Activated CD4-positive, alpha-beta T cell treated with anti-CD3 and anti-CD28 coated beads for 48 hours (primary cell): ENCODE measurements at places on chromosomes 6 and 20.

GRCh38 chr20:39581034-39581433, 618.9 kb downstream of the DHX35 start:
- no peak for DNase-seq

DNA sequence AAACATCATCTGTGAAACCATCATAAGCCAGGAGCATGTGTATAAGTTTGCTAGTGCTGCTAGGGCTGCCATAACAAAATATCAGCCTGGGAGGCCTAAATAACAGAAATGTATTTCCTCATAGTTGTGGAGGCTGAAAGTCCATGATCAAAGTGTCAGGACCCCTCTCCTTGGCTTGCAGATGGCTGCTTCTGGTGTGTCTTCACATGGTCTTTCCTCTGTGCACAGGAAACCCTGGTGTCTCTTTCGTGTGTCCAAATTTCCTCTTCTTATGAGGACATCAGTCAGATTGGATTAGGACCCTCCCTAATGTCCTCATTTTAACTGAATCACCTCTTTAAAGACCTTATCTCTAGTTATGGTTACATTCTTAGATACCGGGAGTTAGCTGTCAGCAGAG, 6.2 kb upstream of the CITED2 start:
- no peak for DNase-seq

- DNase-seq: no peak
These were observed 77.6 kb downstream of the TBC1D7 start for GRCh38 chr6:13250703-13251102.

- DNase-seq: no peak
These were observed 345.7 kb downstream of the UTRN start for GRCh38 chr6:144630857-144631256.

- DNase-seq: no peak
These were observed 79.8 kb downstream of the SLC22A23 start for GRCh38 chr6:3376893-3377535.

DNA sequence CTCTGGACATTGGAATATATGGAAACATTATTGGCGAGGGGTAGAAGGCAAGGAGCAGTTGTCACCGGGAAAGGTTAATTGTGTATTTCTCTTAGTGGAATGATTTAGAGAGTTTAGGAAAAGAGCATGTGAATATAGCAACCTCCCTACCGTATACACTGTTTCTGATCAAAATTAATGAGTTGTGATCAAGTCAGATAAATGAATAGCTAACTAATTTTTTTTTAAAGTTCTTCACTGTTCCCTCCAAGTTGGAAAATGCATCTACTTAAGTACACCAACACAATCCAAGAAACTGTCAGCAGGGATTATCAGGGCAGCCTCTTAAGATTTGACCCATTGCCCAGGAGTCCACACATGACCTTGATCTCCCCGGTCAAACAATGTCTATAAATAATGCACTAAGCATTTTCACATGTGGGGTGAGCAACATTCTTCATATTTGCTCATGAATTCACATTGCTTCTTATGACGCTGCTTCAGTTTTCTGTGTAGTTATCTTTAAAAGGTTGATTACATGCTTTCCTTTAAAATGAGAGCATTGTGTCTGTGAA, 680.8 kb upstream of the NRSN1 start:
- DNase-seq: no peak

DNA sequence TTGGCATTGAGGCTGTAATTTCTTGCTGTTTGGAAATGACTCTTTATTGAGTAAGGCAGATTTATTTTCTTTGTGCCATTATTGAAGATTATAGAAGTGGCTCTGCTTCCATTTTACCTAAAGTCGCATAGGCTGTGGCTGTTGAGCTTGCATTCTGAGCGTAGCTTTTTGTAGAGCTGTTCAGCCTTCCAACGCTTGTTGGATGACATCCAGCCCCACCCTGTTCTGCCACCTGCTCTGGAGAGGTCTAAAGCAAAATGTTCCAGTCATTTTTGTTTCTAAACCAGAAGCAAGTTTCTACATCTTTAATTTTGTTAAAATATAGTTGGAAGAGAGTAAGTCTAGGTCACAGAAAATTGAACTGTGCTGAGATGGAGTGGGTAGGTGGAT, 24.4 kb downstream of the UST start:
- DNase-seq: no peak

- DNase-seq: no peak
These were observed 537 bp downstream of the PRR3 start for GRCh38 chr6:30557683-30557981.

- DNase-seq: peak; percentile 44
These were observed 163.2 kb downstream of the RALGAPA2 start for GRCh38 chr20:20549267-20549612.

- DNase-seq: no peak
These were observed 1092.3 kb downstream of the KHDRBS2 start for GRCh38 chr6:61193771-61194170.

- no peak for DNase-seq
These were observed 24.9 kb downstream of the SASH1 start for GRCh38 chr6:148367411-148368024.

- no peak for DNase-seq
These were observed 286.9 kb downstream of the PTPRK start for GRCh38 chr6:128233531-128233930.
